Stimulated activated CD4-positive, alpha-beta T cell treated with anti-CD3 and anti-CD28 coated beads, TNF-alpha, amount 100 ng/mL, for 1 hour (primary cell): ENCODE measurements at places on chromosomes 2 and 18.

DNA sequence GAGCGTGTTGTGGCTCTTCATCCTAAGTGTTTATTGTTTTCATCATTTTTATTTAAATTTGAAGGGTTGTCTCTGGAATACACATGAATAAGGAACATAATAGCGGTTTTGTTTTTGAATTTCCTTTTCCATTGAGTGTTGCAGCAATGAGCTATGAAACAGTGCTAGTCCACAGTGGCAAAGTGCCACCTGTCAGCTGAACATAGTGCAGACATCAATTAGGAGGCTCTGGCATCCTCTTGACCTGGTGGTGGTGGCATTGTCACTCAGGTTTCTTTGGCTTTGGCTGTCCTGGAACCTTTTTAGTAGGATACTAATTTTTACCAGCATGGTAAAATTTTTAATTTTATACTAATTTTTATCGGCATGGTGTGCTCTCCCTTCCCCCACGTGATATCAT is 63.2 kb downstream of the UGGT1 start:
- no peak for DNase-seq

DNA sequence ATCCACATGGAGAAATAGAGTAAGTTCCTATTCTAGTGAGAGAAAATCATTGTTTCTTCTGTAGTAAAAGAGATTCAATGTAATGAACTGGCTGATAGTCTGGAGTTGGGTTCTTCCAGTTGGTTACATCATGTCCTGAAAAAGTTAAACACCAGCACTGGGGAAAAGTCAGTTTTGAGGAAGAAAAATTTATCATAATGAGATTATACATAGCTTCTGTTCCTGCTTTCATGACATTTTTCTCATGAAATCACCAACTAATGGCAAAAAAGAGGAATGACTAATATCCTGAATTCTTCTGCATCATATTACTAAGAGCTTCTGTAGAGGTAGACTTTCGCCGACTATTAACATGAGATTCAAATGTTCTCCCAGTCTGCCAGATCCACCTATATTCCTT is 69.2 kb upstream of the SLC9A2 start:
- DNase-seq, result no peak

GRCh38 chr18:55500316-55501086 is 87.5 kb downstream of the TCF4 start:
- no peak for DNase-seq

DNA sequence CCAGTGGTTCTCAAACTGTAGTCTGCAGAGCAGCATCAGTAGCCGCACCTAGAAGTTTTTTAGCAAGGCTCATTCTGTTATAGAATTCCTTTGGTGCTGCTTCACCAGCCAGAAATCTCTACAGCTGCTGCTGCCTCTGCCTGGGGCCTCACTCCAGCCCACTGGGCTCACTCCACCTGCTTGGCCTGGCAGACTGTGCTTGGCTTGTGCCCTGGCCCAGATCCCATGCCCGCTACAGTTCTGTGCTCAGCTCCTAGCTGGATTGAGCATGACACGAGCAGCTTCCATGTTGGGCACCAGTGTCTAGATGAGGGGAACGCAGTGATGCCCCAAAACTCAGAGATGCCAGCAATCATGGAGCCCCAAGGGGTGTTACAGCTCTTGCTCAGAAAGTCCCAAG is 22.6 kb downstream of the MAPK4 start:
- DNase-seq, result no peak

DNA sequence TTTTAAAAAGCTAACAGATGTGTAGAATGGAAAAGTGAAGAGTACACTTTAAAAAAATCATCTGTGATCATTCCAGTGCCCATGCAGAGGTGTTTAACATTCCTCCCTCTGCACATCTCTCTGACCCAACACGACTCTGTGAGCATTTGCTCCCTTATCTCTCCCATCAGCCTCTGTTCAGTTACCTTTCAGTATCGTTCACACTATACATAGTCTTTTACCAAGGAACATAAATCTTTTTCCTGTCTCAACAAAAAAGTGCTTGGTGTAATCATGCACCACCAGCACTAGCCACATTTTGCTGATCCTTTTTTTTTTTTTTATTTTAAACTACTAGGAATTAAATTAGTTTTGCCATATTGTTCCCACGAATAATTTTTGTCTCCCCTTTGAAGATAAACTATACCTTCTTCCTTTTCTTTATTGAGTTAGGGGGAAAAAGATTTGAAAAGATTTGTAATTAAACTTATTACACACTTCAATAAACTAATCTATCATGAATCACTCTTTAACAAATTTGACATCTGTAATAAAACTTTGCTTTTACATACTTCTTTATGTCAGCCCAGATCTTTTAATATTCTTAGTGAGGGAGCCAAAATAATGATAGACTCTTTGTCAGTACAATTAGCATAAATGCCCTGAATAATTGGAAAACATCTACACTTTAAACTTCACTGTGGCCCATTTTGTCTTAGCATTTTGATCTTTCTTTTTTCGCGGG is 489.8 kb upstream of the FANCL start:
- DNase-seq, result no peak

GRCh38 chr2:15040429-15041084 is 408.0 kb downstream of the LRATD1 start:
- no peak for DNase-seq

GRCh38 chr2:163175294-163175693 is 336.7 kb upstream of the KCNH7 start:
- DNase-seq, result no peak

- DNase-seq, result no peak
Measured at GRCh38 chr2:101076581-101076980, 74.5 kb downstream of the RPL31 start.

- no peak for DNase-seq
Measured at GRCh38 chr18:76996429-76996828, 136.2 kb downstream of the MBP start.

- no peak for DNase-seq
Measured at GRCh38 chr2:182366628-182367027, 60.2 kb downstream of the PDE1A start.
